ENCODE measurements at places on chromosomes 4 and X. TPM values are rescaled to one million over a fixed set of nuclear protein-coding genes. Genes with fewer than 3 reads are reported as not detected.

The SMPX gene
- total RNA-seq, result not detected

The NDST4 gene
- not detected for total RNA-seq

The RHOXF1 gene
- 0.55 TPM for total RNA-seq

The BMPR1B gene
- total RNA-seq, result not detected

The AR gene
- 0.12 TPM for total RNA-seq

The IL2RG gene
- total RNA-seq, result 518 TPM

The RS1 gene
- total RNA-seq, result not detected

The CPLX1 gene
- 2.5 TPM for total RNA-seq

The RASSF6 gene
- total RNA-seq, result not detected

The DCLK2 gene
- not detected for total RNA-seq

The MAGEA8 gene
- total RNA-seq, result not detected

The DOK7 gene
- not detected for total RNA-seq

The RPL39 gene
- total RNA-seq, result 2,741 TPM

The MGAT4D gene
- not detected for total RNA-seq

The ETDB gene
- total RNA-seq, result not detected

The PNMA6F gene
- total RNA-seq, result not detected

The SSX2B gene
- not detected for total RNA-seq

The CPE gene
- not detected for total RNA-seq

The PHOX2B gene
- total RNA-seq, result not detected

The DCAF8L2 gene
- total RNA-seq, result not detected

The CFAP47 gene
- total RNA-seq, result not detected

The ARL9 gene
- total RNA-seq, result 0.20 TPM

The ZDHHC15 gene
- 0.13 TPM for total RNA-seq

The ATP8A1 gene
- 31.4 TPM for total RNA-seq

The MAGEE1 gene
- total RNA-seq, result 4.2 TPM

The CSAG3 gene
- not detected for total RNA-seq

The WAS gene
- 155 TPM for total RNA-seq

The EDA gene
- total RNA-seq, result 15.1 TPM

The SMIM10L2A gene
- 0.94 TPM for total RNA-seq

The CXCL10 gene
- 0.79 TPM for total RNA-seq

The WNK3 gene
- 0.30 TPM for total RNA-seq

The EVC gene
- 0.34 TPM for total RNA-seq

The HOPX gene
- 40.7 TPM for total RNA-seq

The LDB2 gene
- total RNA-seq, result not detected

The FUNDC1 gene
- total RNA-seq, result 10.5 TPM

The UGT2A1 gene
- total RNA-seq, result not detected

The SLITRK4 gene
- not detected for total RNA-seq

The PARM1 gene
- total RNA-seq, result 0.08 TPM

The NAT8L gene
- 0.18 TPM for total RNA-seq

The C4orf51 gene
- not detected for total RNA-seq

The GDPD2 gene
- total RNA-seq, result 0.33 TPM

The PPEF2 gene
- 0.48 TPM for total RNA-seq

The BST1 gene
- 0.33 TPM for total RNA-seq

The XAGE2 gene
- not detected for total RNA-seq

The CRMP1 gene
- total RNA-seq, result not detected

The QRFPR gene
- not detected for total RNA-seq

The ANXA10 gene
- not detected for total RNA-seq

The NDNF gene
- total RNA-seq, result not detected

The LARP7 gene
- 44.9 TPM for total RNA-seq

The ZNF182 gene
- 12.5 TPM for total RNA-seq

The CLDN22 gene
- total RNA-seq, result not detected

The RPA4 gene
- total RNA-seq, result 0.96 TPM
